Caki2 (cell line): ENCODE measurements at places on chromosomes 11 and 22.
A peak's percentile ranks its signal among the peaks of the same experiment; 100 is the strongest.

GRCh38 chr11:35721651-35722282 is 59.2 kb downstream of the TRIM44 start:
- no peak for DNase-seq

DNA sequence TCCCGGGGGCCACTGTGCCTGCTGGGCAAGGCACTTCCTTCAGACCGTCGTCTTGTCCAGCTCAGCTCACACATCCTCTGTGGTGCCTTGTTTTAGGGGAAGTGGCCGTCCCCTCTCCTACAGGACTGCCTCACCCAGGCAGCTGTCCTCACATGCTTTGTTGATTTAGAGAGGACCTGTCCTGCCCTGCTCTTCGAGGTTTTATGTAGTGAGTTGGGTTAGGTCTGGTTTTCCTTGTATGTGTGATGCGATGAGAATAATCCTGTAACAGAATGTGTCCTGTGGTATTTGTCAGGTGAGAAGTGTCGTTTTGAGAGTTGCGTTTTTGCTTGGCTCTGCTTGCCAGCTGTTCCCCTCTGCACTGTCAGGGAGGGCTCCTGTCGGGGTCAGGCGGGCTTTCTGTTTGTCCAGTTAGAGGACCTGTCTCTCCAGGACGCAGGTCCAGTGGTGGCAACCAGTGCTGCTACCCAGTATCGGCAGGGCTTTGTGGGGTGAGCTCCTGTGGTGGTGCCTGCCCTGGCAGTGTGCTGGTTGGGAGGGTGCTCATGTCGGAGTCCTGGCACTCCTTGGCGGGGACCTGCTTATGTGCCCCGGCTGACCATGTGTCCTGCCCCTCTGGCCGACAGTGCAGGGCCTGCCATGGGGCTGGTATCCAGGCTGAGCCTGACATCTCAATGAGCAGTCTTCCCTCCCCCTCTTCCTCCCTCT is 41.3 kb downstream of the MUC6 start:
- peak; percentile 18 for DNase-seq

GRCh38 chr22:37817705-37818408 is 5.3 kb upstream of the GALR3 start:
- peak; percentile 75 for DNase-seq

DNA sequence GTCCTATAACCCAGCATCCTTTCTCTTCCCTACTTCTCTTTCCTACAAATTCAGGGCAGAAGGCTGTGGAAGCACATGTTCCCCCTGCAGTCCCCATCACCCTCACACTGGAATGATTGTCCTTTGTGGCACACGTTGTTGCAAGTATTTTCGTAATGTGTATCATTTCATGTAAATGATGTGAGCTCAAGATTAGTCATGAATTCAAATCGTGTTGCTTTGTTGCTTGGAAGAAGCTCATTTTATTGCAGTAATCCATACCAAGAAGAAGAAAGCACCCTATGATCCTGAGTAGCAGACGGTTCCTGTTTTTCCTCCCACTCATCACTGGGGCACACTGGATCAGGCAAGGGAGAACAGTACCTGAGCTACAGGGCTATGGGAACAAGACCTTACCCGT is 173.4 kb downstream of the NCAM1 start:
- no peak for DNase-seq

DNA sequence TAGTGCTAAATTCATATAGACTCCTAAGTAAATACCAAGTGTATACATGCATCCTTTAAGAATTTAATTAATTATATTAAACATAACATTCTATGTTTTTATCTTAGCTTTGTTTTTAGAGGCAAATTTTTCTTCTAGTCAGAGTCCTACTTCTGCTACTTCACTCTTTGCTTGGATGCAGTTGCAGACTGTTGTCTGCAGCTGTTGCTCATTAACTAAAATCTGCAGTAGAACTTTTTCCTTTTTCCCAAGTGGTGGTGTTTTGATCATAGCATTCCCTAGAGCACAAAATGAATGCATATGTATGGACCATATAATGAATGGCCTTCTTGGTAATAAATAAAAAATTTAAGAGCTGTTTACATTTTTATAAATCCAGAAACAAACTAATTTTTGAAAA is 198.3 kb downstream of the CASP12 start:
- DNase-seq: no peak

DNA sequence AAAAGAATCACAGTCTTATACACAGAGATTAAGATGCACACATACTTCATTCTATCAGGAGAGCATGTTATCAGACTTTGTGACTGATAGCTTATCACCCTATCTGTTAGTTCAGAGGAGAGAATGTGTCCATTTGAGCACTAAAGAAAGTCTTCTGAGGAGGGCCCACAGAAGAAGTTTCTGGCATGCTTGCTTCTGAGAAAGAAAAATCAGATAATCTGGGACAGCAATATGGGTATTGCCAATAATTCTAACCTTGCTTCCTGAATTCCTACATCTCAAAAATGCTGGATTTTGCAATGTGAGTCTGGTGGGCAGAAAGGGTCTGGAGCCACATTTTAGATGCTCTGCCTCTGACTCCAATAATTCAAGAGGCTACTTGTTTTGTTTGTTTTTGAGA is 128.9 kb downstream of the RBFOX2 start:
- no peak for DNase-seq

DNA sequence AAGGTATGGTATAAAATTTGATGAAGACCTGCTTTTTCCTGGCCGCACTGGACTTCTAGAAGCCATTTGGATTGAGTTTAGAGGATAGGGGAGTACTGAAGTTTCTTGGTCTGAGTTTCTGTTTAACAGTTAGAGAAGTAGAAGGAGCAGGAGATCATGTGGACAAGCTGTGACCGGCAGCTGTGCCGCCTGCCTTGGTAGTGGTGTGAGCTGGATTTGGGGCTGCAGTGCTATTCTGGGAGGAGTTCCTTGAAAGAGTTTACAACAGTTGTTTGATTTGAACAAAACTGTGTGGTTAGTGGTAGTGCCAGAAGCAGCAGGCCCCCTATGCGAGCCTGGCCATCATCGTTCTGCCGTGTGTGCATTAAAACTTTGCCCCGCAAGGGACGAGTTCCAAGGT is 105.2 kb downstream of the PDHX start:
- no peak for DNase-seq

GRCh38 chr11:36453678-36454077 is 56.4 kb downstream of the TRAF6 start:
- DNase-seq: no peak

GRCh38 chr11:19666951-19667350 is 45.7 kb upstream of the NAV2 start:
- no peak for DNase-seq

GRCh38 chr11:10930224-10930971 is 72.5 kb upstream of the ZBED5 start:
- DNase-seq: no peak

DNA sequence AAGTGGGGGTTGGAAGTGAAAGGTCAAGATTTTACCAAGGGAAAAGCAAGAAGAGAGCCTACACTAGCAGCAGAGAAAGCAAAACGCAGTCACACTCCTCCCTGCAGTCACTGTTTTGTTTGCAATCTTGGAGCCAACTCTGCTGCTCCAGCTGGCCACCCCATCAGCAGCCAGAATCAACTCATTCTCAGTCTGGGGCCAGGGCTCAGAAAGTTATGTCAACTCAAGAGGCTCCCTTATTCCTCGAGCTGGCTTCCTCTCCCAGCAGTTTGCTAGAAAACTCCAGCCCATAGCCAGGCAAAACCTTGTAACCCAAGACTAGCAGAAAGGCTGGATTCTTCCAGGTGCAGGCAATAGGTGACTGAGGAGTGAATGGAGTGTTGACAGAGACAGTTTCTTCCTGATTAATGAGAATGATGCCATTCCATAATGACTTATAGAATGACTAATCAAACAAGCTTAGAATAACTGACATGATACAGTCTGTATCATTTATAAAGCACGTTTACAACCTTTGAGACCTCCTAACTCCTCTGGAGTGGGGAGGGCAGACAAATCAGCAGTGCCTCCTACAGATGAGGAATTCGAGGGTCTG is 53.4 kb downstream of the P4HA3 start:
- no peak for DNase-seq

DNA sequence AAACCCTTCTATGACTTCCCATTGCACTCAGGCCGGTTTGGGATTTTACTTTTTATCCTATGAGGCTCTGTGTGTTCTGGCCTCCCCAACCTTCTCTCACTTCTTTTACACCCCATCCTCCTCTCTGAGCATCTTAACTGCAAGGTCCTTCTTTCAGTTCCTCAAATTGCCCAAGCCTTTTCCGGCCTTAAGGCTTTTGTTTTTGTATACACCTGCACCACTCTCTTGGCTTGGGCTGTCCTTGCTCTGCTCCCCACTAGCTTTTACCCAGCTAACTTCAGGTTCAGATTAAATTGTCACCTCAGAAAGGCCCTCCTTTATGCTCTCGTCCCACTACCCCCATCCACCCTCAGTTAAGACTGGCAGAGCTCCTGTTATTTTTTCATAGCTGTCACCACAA is 55.5 kb downstream of the FAM83F start:
- DNase-seq: no peak

DNA sequence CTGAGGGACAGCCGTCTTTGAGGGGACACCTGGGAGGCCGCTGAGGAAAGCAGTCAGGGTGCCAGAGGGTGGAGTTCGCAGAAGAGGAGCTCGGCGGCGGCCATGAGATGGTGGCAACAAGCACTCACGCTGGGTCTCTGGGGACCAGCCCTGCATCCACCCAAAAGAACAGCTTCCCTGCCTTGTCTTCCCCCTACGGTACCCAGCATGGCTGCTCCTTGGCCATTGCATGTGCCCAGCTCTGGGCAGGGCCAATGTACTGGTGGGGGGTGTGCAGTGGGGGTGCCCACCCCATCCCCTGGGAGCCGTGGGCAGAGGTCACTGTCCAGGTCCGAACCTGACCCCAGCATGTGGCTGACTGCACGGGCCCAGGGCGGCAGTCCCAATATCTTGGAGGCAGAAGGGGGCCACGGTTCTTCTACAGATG is 42.3 kb downstream of the OSBPL5 start:
- no peak for DNase-seq

DNA sequence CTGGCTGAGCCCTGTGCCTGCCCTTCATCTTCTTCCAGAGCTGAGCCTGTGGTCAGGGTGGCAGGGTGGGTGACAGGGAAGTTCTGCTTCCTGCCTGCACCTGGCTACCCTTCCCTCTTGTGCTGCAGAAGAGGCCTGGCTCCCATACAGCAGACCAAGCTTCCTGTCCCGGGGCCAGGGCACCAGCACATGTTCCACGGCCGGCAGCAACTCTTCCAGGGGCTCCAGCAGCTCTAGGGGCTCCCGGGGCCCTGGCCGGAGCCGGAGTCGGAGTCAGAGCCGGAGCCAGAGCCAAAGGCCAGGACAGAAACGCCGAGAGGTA is 15.0 kb downstream of the ROBO3 start:
- DNase-seq: no peak

GRCh38 chr11:14539982-14540421 is 19.8 kb upstream of the PSMA1 start:
- DNase-seq: no peak

GRCh38 chr22:36546092-36546804 is 17.3 kb upstream of the EIF3D start:
- DNase-seq: peak; percentile 61

DNA sequence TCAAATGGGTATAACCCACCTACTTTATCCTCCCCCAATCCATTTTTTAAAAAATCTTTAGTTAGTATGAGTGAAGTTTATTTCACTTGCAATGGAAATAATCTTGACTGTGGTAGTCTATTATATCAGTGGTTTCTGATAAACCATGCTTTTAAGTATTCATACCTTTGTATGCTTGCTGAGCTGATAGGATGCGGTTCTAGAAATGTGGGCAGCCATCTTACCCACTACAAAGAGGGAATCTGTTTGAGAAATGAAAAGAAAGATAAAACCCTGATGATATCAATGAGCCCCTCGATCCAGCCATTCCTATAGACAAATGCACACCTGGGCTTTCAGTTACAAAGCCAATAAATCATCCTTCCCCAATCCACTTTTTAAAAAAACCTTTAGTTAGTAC is 13.8 kb upstream of the PVALB start:
- no peak for DNase-seq

DNA sequence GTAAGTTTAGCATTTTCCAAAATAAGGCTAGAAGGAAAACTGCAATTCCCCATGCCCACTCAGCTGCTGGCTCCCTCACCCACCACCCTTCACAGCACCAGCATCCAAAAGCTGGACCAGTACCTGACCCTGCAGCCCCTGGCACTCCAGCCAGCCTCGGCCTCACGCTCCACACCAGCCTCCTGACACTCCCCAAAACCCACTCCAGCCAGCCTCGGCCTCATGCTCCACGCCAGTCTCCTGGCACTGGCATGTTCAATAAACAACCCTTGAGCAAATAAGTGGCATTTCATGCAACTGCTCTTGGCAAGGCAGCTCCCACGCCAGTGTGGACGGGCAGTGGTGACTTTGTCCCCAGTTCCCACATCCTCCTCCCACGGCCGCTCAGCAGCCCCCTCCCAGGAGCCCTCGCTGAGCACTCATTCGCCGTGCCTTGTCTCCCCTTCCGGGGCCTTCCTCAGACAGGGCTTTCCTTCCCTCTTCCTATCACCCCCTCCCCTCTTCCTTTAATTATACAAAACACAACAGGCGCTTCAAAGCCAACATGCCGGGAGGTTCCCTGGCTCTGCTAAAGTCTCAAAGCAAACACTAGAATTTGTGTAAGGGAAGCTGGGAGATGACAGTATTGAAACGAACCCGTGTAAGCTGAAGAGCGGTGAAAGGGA is 6.8 kb downstream of the TOLLIP start:
- DNase-seq: no peak

GRCh38 chr11:10386861-10387205 is 68.2 kb upstream of the AMPD3 start:
- DNase-seq: no peak

GRCh38 chr22:37365950-37366349 is 61.3 kb downstream of the ELFN2 start:
- DNase-seq: no peak

DNA sequence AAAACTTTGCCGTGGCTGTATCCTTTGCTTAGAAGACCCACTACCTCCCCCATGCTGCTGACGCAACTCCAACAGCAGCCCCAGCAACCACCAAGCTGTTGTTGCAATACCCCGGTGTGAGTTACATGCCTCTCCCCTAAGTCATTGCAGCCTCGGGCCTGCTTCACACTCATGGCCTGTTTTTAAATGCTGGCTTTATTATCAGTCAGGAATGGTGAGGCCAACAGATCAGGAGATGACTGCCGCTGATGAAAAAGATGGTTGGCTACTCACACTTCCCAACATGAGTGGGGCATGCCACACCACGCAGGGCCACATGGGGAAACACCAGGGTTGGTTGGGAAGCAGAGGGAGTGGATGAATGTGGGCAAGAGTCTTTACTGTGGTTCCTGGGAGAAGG is 171.5 kb upstream of the SYT13 start:
- DNase-seq: no peak

DNA sequence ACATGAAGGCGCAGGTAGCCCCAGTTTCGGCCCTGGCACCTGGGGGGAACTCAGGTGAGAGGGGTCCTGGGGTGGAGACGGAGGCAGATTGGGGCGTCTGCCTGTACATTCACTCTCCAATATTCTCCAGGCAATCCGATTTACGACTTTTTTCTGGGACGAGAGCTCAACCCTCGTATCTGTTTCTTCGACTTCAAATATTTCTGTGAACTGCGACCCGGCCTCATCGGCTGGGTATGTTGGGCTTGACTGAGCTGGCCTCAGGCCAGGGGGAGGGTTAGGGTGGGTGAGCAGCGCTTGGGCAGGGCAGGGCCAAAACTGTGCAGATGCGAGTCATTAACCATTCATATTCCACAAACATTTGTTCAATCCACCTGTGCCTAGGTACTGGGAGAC is 1.7 kb downstream of the TM7SF2 start:
- DNase-seq: peak; percentile 29

- no peak for DNase-seq
Measured at GRCh38 chr11:77259641-77260040, 41.8 kb downstream of the GDPD4 start.
